ENCODE measurements at places on chromosomes 13 and 19.

DNA sequence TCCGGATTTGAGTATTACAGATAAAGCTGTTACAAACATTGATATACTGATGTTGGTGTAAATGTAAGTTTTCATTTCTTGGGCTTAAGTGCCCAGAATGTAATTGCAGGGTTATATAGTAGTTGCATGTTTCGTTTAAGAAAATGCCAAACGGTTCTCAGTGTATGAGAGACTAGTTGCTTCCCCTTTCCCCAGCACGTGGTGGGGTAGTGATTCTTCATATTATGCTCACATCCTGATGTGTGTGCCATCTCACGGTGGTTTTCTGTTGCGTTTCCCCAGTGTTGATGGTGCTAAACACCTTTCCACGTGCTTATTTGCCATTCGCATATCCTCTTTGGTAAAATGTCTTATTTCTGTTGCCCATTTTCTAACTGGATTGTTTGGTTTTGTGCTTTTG is 34.7 kb upstream of the F7 start:
- no peak for DNase-seq

DNA sequence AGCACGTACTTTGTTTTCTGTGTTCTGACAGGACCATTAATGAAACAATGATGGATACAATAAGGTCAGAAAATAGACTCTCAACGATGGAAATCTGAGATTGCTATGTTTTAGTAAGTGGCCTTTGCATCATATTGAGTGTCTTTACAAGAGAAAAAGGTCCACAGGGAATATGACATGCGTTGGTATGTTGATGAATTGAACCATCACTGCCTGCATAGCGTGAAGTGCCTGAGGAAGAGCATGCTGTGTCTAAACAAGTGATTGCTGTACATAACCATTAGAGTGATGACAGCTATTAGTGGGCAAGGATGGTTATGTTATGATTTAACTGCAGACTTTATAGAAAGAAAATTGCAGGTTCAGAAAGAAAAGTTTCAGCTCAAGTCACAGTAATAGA is 623.2 kb downstream of the SLITRK5 start:
- no peak for DNase-seq

DNA sequence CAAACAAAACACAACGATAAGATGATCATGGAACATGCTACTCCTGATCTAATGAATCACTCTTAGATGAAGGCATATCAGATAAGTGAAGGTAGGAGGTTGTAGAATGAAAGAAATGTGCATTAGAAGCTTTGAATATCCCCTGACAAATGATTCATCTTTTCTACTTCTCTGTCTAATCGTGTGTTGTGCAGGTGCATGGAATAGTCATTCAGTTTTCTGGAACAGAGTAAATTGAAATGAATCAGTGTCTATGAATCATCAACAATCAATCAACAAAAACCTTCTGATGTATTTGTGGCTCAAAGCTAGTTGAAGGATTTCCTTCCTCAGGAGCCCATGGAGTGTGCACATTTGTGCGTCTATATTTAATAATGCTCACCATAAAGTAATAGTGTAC is 1290.4 kb upstream of the PCDH20 start:
- DNase-seq = no peak

DNA sequence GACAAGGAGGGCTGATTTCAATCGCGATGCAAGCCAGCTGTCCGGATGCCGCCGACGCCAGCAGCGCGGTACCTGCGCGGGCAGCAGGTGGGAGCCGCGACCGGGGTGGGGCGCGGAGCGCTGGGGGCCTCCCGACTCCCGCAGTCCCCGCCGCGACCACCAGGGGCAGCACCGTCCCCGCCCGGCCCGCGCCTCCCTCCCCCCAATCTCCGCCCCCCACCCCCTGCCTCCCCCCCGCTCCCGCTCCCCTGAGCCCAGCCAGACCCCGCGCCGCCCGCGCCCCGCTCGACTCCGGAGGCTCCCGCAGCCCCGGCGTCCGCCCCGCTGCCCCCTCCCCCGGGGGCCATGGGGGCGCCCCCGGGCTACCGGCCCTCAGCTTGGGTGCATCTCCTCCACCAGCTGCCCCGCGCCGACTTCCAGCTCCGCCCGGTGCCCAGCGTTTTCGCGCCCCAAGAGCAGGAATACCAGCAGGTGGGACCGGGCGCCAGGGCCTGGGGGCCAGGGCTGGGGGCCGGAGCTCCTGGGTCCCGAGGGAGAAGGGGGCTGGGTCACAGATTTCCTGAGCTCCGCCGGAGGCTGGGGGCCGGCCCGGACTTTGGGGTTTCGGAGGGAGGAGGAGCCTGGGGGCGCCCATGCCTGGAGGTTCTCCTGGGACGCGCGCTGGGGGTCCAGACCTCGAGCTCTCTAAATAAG is at the start of gene TTYH1:
TTYH1 (plus strand) TSS at position 257 of the 693 bp plus-strand sequence; CDS start at position 346, 89 bp downstream.
- DNase-seq = no peak

- no peak for DNase-seq
These were observed 323.0 kb upstream of the OBI1 start for GRCh38 chr13:78981913-78982312.

DNA sequence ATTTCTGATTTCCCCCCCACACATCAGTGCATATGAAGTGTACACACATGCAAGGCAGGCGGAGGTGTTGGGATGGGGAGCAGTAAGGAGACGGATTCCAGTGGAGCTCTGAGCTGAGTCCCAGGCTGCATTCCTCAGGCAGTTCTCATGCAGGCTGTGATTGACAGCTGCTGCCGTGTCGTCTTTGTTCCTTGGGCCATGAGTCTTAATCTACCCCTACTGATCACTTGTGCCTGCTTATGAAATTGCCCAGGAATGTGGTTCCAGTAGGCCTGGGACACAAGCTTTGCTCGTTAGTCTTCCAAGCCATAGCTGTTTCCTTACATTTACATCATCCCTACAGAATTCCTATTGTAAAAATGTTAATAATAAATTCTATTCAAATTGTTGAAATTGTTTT is 1241.9 kb downstream of the UQCRFS1 start:
- no peak for DNase-seq

- no peak for DNase-seq
These were observed 12.0 kb upstream of the USP12 start for GRCh38 chr13:27183561-27184147.

- no peak for DNase-seq
These were observed 1.1 kb upstream of the ZNF780B start for GRCh38 chr19:40057166-40057565.

GRCh38 chr19:34178274-34178610 is 5.9 kb downstream of the LSM14A start:
- no peak for DNase-seq

GRCh38 chr19:48061401-48062344 is 17.8 kb upstream of the CABP5 start:
- no peak for DNase-seq
